NCI-H2081 treated with DMSO at 0.1 percent for 48 hours (cell line): ENCODE measurements at places on chromosomes 6 and 20.

DNA sequence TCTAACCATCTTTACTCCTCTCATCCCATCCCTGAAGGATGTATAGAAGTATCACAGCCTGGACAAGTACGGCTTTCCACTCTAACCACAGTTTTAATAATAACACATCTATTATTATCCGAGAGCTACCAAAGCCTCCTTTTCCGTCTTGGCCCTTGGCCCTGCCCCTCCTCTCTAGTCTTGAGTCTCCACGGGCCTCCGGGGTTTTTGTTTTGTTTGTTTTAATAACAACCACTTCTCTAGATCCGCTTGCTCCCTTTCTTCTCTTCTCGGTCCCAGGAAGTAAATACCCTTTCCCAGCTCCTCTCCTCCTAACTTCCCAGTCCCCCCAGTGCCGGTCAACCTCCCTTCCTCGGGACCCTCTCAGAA lies 661 bp downstream of the LCA5 start:
- DNase-seq, result no peak

GRCh38 chr20:63119963-63120807 lies 95.7 kb downstream of the YTHDF1 start:
- no peak for DNase-seq

DNA sequence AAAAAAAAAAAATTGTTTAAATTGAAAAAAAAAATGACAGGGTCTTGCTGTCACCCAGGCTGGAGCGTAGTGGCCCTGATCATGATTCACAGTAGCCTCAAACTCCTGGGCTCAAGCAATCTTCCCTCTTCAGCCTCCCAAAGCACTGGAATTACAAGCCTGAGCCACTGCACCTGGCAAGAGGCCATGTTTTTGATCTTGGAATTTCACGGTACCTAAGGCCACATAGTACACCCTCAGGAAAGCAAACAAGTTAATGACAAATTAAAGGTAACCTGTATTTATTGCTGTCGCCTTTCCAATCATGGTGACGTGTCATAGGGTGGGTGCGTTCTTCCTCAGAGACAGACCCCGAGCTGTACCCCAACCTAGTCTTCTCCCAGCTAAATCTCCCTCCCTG lies 79.2 kb downstream of the LINC00237 start:
- DNase-seq, result no peak

GRCh38 chr20:35635652-35636051 lies 20.0 kb downstream of the SPAG4 start:
- DNase-seq, result no peak

DNA sequence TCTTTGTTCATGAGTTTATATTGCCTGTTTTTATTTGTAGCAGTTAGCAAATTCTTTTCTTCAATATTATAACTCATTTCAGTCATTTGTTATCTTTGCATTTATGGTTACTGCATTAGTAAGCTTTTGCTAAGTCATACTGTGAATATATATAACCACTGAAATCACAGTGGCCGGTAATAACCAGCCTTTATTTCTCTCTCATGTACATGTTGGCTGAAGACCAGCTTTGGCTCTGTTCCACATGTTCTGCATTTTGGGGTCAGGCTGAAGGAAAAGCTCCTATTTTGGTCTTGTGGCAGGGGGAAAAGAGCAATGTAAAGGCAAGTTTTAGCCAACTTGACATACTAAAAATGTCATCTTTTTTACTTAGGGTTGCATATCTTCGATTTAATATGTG lies 276.3 kb downstream of the BCKDHB start:
- DNase-seq, result no peak

GRCh38 chr6:42239736-42240375 lies 22.2 kb upstream of the MRPS10 start:
- DNase-seq, result no peak

DNA sequence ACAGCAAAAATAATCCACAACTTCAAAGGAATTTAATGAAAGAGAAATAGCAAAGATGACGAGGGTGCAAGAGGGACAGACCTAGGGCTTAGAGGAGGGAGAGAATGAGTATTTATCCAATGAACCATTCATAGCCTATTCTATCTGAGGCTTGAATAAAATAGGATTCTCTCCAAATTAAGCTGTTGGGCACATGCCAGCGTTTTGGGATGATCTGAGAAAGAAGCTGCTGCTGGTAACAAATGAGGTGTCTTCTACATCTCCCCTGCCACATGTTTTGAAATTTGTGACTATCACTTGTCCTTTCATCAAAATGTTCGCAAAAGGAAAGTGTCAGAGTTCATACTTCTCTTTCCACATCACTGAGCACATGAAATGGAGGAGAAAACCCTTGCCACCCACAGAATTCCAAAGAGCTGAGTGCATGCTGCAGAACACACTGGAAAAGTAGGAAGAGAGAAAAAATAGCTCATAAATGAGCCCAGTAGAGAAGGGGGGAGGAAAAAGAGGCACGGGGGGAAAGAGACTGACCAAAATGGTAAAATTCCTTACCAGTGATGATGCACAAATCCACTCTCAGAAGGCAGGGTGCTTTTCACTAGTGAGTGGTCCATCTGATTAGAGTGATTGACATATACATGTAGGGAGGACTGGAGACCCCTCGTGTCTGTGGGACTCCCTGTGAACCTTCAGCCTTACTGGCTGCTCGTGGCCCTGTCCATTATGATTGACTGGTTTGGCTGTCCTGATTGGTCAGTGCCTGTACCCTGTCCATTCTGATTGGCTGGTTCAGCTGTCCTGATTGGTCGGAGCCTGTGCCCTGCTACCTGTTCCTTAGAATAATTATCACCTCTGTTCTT lies 180.5 kb downstream of the OGFRL1 start:
- DNase-seq, result no peak

DNA sequence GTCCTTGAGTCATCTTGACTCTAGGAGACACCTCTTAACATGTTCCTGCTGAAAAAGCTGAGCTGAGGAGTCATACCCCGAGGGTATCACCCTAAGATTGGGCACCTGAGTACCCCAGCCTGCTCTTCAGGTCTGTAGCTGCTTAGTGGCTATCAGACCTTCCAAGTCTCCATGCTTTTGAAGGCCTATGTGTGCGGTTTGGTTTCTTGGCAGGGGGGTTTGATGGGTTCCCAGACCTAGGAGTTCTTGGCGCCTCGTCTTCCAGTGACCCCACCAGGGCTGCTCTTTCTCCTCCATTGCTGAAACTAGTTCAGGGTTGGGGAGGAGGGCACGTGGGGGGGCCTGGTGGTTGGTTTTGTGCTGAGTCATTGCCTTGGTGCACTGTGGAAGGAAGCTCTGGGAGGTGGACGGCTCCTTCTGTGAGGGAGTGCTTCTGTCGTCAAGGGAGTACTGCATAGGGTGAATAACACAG lies 20.1 kb downstream of the IGF2R start:
- no peak for DNase-seq

GRCh38 chr6:150894935-150895552 lies 29.5 kb downstream of the MTHFD1L start:
- DNase-seq, result no peak

DNA sequence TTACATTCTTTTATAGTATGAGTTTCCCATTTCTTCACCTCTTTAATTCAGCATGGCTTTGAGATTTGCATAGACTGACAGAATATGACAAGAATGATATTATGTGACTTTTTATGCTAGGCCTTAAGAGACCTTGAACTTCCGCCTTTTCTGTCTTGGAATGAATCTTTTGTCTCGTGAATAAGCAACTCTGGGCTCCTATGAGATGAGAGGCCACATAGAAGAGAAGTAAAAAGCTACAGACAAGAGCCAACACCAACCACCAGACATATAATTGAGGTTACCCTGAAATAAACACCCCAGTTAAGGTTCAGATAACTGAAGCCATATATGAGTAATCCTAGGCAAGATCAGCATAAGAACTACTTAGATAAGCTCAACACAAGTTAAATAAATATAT lies 600.8 kb downstream of the MEI4 start:
- DNase-seq, result no peak

- DNase-seq, result no peak
Measured at GRCh38 chr20:54061101-54061881, 9.1 kb downstream of the BCAS1 start.

DNA sequence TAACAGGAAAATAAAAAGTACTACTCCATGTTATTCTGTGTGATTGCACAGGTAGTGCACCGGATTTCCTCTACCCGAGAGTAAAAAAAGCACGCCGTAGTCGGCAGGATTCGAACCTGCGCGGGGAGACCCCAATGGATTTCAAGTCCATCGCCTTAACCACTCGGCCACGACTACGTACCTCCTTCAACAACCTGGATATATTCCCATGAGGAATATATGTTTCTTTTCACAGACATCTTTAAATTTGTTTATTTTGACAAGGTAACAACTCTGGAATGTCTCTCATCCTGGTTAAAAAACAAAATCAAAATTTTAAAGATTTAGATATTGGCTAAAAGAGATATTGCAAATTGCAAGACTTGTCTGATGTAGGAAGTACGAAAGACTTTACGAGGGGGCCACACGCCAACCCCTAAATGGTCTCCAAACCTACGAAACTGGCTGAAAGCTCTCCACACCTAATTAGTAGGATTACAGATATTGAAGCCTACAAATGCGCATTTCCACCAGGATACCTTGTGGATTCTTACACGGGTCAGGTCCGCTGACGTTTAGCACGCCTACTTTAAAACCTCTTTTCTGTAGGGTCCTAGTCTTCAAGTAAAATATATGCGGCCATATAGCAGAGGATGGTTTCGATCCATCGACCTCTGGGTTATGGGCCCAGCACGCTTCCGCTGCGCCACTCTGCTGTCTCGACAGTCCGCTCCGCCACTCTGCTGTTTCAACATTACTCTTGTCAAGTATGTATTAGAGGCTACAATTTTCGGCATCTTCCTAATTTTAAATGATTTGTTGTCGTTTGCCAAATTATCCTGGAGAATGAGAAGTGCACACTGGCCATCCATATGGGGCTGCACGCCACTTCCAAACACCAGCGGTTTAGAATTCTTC lies 52.2 kb upstream of the BTN3A2 start:
- peak; percentile 69 for DNase-seq

DNA sequence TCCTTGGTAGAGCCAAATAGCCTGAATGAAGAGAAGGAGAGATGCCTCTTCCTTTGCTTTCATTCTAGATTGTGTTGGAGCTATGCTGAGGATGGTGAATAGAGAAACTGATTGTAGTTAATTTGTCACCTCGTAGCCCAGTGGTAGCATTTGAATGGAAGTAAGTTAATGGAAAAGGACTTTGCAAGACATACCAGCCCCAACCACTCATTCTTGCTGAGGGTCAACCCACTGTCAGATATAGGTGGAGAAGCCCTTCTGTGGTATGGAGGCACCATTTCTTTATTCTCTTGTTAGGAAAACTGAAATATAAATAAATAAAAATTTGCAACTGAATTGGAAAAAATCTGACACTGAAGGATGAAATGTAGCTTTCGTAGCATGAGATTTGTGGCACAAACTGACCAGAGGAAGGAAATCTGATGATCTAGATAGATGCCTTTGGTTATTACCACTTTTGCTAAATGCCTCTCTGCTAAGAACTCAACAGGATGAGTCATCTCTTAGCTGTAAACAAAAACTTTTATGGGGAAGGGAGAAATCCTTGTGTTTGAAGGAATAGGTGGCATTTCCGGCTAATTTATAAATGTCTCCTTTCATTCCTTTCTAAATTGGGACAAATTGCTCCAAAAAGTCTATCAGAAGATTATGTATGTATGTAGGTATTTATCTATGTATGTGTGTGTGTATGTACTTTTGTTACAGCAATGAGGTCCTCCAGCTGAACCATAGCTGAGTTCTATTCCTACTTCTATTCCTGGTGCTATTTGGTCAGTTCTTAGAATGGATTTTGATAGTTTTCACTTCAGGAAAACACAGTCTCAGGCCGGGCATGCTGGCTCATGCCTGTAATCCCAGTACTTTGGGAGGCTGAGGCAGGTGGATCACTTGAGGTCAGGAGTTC lies 76.5 kb upstream of the SUPT3H start:
- no peak for DNase-seq

DNA sequence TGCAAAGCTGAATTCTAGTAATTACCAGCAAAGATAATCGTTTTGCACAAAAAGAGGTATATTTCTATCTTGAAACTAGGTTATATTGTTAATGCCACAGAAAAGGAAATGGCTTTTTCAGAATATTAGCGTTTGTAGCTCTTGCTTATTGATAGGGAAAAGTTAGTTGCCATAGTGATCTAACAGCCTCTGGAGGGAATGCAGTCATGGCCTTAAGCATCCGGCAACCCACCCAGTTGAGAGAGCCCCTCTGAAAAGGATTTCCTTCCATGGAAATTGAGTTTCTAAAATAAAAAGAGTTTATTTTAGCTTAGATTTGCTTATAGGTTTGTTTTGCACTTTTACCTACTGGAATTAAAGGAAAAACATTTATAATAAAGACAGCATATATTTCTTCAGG lies 224.5 kb downstream of the BCKDHB start:
- DNase-seq, result no peak

DNA sequence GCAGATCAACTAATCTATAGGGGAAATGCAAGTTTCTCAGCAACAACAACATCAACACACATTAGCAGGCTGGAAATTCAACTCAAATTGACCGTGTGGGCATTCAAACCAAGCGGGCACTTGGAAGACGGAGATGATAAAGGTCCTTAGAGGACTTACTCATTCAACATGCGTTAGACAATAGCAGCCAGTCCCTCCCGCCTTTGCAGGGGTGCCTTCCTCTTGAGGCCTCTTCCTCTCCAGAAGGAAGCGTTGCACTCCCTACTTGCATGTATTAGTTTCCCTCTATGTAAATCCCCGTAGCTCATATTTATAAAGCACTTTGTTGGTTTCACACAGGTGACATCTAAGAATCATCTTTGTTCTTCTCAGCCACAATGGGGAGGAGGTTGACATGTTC lies 300.8 kb upstream of the STXBP5 start:
- no peak for DNase-seq

DNA sequence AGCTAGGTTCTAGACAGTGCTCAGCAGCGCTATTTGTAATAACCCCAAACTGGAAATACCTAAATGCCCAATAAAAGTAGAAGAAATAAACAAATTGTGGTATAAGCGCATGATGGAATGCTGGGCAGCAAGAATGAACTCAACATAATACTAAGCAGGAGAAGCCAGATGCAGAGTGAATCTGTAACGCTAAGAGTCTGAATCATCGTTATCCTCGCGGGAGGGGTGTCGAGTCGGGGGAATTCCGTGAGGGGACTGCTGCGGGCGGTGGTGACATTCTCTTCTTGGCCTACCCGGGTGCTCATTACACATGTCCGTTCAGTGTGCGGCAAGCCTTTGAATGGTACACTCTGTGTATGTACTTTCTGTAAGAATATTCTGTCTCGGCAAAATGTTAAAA lies 83.7 kb downstream of the SULF2 start:
- DNase-seq, result no peak
